Osteocyte (in vitro differentiated cells): ENCODE measurements at places on chromosomes 4 and X.

DNA sequence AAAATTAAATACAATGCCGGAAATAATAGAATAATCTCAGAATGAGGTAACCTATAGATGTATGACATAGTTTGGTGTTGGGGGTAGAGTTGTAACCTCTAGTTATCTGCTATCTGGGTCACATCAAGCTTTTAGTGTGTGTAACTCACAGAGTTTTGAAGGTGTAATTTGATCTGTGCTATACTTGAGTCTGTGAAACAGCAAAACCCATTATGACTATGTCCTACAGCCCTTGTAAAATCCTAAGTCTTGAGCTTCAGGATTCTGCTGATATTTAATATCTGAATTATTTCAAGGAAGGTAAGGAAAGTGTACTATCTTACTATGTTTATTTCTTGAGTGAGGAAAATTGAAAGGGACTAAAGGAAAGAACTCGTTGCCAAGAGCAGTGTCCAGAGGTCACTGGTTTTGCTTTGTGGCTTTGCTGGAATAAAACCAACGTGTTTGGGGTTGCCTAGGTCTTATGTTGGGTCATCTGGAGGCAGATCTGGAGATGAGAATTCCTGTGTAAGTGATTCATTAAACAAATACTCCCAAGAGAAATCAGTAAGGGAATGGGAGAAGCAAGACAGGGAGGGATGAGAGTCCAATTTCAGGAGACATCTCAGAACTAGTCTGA, 107.8 kb upstream of the CBLL2 start:
- no peaks in the 10 kb centered on the region for H3K36me3 ChIP-seq
- no peaks in the 10 kb centered on the region for H3K27me3 ChIP-seq
- H3K4me1 ChIP-seq: peaks cover 20% of the 10 kb centered on the region
- H3K27ac ChIP-seq: peak overlapping the region; percentile 69
- no peak for DNase-seq

DNA sequence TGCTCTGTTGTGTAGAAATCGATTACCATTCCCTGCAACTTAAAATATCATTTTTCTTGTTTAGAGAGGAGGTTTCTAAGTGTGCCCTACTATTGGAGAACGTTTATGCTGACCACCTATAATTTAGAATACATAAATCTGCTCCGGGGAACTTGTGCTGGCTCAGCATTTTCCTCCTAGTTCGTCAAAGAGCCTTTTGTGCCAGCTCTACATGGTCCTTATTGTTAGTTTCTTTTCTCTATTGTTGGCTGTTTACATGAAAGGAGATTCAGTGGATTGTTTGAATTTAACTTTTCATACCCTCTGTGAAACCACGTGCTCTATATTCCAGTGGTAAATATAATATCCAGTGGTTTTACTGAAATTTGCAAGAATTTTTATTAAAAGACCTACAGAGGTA, 53.4 kb upstream of the ATP8A1 start:
- no peaks in the 10 kb centered on the region for H3K36me3 ChIP-seq
- peaks cover 9% of the 10 kb centered on the region for H3K27me3 ChIP-seq
- no peak overlapping the region for H3K27ac ChIP-seq

- no peaks in the 10 kb centered on the region for H3K4me1 ChIP-seq
- H3K4me3 ChIP-seq: no peak overlapping the region
- no peak for DNase-seq
- H3K27ac ChIP-seq: no peak overlapping the region
- no peaks in the 10 kb centered on the region for H3K36me3 ChIP-seq
Observed at GRCh38 chr4:8058031-8058479, 100.6 kb downstream of the ABLIM2 start.

GRCh38 chr4:100707786-100708185, 190.0 kb upstream of the EMCN start:
- no peaks in the 10 kb centered on the region for H3K36me3 ChIP-seq

DNA sequence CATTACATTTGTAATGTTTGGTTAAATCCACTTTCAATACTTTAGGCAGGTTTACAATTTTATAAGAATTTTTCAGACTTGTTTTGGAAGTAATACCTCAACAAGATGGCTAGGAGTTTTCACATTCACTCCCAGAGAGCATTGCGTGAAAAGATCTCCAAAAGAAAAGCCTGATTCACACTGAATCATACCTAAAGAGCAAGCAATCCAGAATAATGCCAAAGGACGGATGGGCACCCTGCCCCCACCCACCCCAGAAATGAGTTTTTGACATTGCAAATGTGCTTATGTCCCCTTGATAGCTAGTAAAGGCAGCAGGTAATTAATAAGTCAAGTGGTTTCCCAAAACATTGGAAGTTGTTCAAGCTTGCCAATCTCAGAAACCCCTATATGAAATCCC, 557.7 kb upstream of the TENM3 start:
- no peak overlapping the region for H3K4me3 ChIP-seq
- H3K36me3 ChIP-seq: no peaks in the 10 kb centered on the region
- no peak for DNase-seq
- H3K4me1 ChIP-seq: peaks cover 75% of the 10 kb centered on the region
- H3K27ac ChIP-seq: peak overlapping the region; percentile 89

DNA sequence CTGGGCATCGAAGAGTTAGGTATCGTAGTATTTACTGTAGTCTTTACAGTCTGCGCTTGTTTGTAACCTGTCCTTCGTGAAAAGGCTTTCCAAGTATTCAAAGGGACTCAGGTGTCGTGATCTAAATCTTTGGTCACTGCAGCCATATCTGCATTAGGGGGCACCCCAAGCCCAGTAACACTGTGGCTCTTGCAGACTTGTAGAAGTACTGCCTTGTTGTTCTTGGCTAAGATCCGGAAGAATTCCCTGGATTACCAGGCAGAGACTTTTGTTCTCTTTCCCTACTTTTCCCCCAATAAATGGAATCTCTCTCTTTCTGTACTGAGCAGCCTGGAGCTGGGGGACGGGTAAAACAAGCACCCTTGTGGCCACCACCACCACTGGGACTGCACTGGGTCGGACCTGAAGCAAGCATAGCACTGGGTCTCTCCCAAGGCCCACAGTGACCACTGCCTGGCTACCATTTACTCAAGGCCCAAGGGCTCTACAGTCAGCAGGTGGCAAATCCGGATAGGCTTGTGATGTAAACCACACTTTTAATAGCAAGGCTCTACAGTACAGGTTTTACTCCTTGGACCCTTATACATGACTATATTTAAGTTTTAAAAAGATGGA, 12.0 kb downstream of the CXorf58 start:
- DNase-seq: no peak
- H3K36me3 ChIP-seq: no peaks in the 10 kb centered on the region
- peaks cover 4% of the 10 kb centered on the region for H3K4me1 ChIP-seq
- H3K4me3 ChIP-seq: no peak overlapping the region

DNA sequence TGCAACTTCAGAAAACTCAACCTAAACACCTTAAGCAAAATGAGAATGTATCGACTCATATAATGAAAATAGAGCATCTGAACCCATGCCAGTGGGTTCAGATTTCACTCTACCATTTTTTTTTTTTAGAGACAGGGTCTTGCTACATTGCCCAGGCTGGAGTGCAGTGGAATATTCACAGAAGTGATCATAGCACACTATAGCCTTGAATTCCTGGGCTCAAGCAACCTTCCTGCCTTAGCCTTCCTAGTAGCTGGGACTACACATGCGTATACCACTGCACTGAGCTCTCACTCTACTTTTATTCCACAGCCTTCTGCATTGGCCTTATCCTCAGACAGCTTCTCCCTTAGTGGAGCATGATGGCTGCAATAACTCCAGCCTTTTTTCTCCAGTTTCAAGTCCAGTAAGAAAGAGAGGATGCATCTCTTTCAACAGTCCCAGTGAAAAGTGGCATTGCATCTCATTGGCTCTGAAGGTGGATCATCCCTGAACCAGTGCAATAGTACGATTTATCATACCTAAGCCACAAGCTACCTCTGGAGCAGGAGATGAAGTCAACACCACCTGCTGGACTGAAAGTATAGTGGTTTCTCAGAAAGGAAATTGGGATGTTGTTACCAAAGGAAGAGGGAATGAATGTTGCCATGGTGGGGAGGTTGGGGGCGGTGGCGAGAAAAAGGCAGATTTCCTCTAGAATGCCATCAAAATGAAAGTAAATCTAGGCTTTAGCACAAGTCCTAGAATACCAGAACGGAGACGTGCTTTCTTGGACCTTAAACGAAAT, 2.0 kb upstream of the SOD3 start:
- H3K4me3 ChIP-seq: no peak overlapping the region
- H3K36me3 ChIP-seq: no peaks in the 10 kb centered on the region
- no peak overlapping the region for H3K27ac ChIP-seq
- peak; percentile 10 for DNase-seq

DNA sequence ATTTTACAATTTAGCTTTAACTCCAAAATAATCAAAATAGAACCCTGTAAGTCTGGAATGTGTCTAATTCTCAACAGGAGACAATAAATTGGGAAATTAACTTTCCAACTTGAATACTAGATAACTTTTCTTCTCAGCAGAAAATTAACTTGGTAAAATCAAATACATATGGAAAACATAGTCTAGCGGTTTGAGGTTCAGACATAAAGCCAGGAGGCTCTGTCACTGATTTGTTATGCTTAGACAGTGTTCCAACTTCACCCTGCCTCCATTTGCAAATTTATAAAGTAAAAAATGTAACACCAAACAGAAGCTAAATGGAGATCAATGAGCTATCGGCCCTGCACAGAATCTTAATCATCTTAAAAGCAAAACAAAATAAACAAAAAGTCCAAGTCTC, 46.3 kb downstream of the TBCK start:
- peaks cover 23% of the 10 kb centered on the region for H3K4me1 ChIP-seq
- no peak overlapping the region for H3K4me3 ChIP-seq
- DNase-seq: no peak
- H3K36me3 ChIP-seq: peaks cover 9% of the 10 kb centered on the region
- no peak overlapping the region for H3K27ac ChIP-seq

DNA sequence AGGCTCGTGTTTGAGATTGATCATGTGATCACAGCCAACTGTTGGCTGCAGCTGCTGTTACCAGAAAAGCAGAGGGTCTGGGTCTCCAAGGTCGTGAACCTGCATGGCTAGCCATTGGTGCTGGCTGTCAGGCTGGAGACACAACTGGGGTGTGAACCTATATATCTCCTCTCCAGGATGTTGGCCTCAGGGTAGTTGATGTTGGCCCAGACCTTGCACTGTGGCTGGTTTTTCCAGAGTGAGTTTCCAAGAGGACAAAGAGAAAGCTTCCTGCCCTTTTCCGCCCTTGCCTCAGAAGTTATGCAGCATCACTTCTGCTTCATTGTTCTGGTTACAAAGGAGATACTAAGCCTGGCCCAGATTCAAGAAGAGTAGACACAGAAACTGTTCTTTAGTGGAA, 607.8 kb upstream of the HS3ST1 start:
- no peaks in the 10 kb centered on the region for H3K36me3 ChIP-seq
- no peak for DNase-seq
- H3K4me3 ChIP-seq: no peak overlapping the region
- H3K27ac ChIP-seq: no peak overlapping the region
- H3K27me3 ChIP-seq: no peaks in the 10 kb centered on the region

GRCh38 chr4:61922766-61923165, 722.6 kb downstream of the ADGRL3 start:
- peaks cover 2% of the 10 kb centered on the region for H3K36me3 ChIP-seq
- H3K27ac ChIP-seq: no peak overlapping the region
- no peak overlapping the region for H3K4me3 ChIP-seq
- no peaks in the 10 kb centered on the region for H3K27me3 ChIP-seq
- no peak for DNase-seq
- H3K4me1 ChIP-seq: no peaks in the 10 kb centered on the region

DNA sequence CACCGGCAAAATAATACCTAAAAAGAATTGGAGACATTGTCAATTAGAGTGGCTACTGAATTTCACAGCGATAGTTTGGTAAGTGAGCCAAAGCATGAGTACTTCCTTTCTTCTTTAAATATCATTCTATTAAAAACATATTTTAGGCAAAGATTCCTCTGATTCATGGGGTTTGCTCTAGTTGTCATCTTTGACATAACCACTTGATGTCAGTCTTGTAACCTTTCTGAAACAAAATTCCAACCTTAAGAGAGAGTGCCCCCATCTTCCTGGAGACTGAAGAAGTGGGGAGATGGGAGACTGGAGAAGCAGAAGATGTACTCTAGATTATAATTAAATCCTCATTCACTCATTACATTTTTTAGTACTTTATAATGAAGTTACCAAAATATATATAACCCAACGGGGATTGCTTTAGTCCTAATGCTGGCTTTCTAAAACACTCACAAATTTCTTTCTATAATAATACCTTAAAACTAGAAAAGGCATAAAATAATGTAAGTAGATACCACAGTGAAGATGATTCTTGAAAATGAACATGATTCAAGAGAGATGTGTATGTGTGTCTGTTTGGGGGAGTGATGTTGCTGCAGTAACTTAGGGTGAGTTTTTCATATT, 96.4 kb downstream of the EMCN start:
- H3K27me3 ChIP-seq: no peaks in the 10 kb centered on the region
- peak overlapping the region; percentile 68 for H3K27ac ChIP-seq
- H3K4me3 ChIP-seq: peak overlapping the region; percentile 56
- no peaks in the 10 kb centered on the region for H3K36me3 ChIP-seq

GRCh38 chr4:110068248-110068647, 130.2 kb downstream of the ELOVL6 start:
- DNase-seq: no peak
- H3K27ac ChIP-seq: no peak overlapping the region
- H3K36me3 ChIP-seq: no peaks in the 10 kb centered on the region
- no peak overlapping the region for H3K4me3 ChIP-seq

DNA sequence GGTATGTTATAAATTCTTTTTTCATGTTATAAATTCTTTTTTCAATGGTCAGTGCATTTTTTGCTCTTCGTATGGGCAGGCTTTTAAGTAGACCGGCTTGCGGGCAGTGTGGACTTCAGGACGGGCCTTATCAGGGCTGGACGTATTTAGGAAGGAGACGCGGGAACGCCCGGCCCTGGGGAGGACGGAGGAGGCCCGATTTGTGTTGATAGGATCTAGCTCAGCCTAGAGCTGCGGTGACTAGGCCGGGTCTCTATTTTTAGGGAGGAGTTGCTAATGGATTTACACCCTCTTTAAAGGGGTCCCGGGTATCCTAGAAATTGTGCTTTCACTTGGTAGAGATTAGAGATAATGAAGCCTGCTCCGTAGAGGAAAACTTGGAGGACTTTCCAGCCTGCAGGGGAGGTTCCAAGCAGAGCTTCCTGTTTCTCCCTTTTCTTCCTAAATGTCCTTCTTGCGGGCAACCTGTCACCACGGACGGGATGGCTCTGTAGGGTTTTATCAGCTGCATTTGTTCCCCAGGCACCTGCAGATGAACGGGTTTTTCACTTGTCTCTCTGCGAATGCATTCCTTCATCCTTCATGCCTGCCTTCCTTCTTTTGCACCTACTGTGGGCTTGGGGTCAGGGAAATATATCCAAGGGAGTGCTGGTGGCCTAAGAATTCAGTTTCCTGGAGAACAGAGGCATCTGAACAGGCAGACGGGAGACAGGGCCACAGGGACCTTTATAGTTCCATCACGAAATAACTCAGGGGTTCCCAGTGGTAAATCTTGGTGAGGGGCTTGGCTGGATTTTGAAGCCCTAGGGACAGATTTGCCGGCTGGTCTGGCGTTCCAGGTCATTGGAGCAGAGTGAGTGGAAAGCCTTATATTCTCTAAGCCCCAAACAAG, 1.4 kb downstream of the CD99 start:
- H3K27ac ChIP-seq: peak overlapping the region; percentile 88
- peak overlapping the region; percentile 90 for H3K4me3 ChIP-seq
- no peak for DNase-seq
- H3K36me3 ChIP-seq: peaks cover 3% of the 10 kb centered on the region

GRCh38 chrX:32448320-32448719, 763.0 kb downstream of the DMD start:
- no peak overlapping the region for H3K27ac ChIP-seq
- no peak overlapping the region for H3K4me3 ChIP-seq
- peaks cover 5% of the 10 kb centered on the region for H3K4me1 ChIP-seq
- H3K27me3 ChIP-seq: no peaks in the 10 kb centered on the region
